ENCODE measurements at places on chromosomes 6 and 20. TPM values are rescaled to one million over a fixed set of nuclear protein-coding genes. Genes with fewer than 3 reads are reported as not detected.
A peak's percentile ranks its signal among the peaks of the same experiment; 100 is the strongest.

Gene OPRM1
- not detected for total RNA-seq

- peak; percentile 95 for DNase-seq
Measured at GRCh38 chr6:37059344-37060194, 54.1 kb downstream of the FGD2 start.

DNA sequence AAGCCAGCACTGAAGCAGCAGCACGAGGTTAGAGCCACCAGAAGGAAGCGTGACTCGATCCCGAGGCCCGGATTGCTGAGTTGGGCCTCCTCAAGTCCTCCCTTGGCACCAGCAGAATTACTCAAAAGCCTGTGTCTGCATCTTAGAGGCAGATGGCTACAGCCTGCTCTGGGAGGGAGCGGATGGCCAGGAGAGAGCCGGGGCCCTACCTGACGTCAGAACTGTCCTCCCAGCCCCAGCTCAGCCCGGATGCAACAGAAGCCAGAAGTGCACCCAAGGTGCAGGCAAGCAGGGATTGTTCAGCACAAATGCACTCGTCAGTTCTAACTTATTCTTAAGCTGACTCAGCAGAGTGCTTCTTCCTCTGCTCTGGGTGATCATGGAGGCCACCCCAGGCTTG is 155.5 kb upstream of the RPS6KA2 start:
- DNase-seq, result no peak

- no peak for DNase-seq
Measured at GRCh38 chr20:2353231-2353630, 27.5 kb upstream of the TGM6 start.

DNA sequence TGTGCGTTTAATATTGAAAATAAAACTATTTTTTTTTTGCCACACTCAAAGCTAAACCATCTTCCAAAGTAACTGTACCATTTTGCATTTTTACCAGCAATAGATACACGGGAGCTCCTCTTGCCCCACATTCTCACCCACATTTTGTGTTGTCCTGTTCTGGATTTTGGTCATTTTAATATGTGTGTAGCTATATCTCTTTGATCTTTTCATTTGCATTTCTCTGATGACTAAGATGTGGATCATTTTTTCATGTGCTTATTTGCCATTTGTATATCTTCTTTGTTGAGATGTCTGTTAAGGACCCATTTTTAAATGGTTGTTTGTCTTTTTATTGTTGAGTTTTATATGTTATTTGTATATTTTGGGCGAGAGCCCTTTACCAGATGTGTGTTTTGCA is 1543.5 kb downstream of the GRIK2 start:
- DNase-seq, result no peak
